H4 (cell line): ENCODE measurements at places on chromosomes 7 and 10.

- DNase-seq, result no peak
Measured at GRCh38 chr7:90777041-90777440, 180.9 kb downstream of the CDK14 start.

DNA sequence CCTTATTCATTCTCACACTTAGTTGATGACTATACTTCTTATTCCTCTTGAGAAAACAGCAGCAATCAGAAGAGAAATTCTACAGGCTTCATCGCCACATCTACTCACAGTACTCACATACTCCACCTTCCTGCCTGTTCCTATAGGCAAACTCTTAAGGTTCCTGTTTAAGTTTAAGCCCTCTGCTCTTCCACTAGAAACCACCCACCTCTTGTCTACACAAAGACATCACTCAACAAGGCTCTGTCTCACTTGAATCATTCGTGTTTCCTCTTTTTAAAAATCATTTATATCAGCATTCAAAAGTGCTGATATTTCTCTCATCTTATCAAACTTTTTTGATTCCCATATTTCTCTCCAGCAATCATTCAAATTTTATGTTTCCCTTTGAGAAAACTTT is 85.5 kb upstream of the ADO start:
- DNase-seq, result no peak

DNA sequence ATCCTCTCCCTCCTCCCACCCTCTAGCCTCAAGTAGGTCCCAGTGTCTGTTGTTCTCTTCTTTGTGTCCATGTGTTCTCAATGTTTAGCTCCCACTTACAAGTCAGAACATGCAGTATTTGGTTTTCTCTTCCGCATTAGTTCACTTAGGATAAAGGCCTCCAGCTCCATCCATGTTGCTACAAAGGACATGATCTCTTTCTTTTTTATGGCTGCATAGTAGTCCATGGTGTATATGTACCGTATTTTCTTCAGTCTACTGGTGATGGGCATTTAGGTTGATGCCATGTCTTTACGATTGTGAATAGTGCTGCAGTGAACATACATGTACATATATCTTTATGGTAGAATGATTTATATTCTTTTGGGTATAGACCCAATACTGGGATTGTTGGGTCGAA is 1.6 kb upstream of the GOT1 start:
- no peak for DNase-seq

- no peak for DNase-seq
Measured at GRCh38 chr10:93440591-93441091, 41.5 kb downstream of the MYOF start.

- no peak for DNase-seq
Measured at GRCh38 chr7:3259711-3260400, 41.2 kb upstream of the SDK1 start.

GRCh38 chr7:155293721-155294510 is 3.8 kb upstream of the INSIG1 start:
- DNase-seq, result no peak

DNA sequence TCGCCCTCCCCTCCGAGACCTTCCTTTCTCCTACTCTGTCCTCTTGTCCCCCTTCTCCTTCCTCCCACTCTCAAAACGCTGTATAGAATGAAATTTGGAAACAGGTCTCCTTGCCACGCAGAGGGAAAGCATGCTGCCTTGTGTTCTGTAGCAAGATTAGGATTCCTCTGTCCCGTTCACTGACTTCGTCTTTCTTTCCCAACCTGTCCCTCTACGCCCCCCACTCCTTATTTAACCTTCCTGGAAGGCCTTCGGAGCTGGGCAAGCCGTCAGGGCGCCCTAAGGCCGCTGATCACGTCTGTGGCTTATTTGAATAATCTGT is 1.3 kb downstream of the HOXA9 start:
- no peak for DNase-seq

- DNase-seq, result no peak
Measured at GRCh38 chr7:4030346-4030950, 651.6 kb upstream of the FOXK1 start.

GRCh38 chr7:150982351-150982750 is 4.2 kb upstream of the KCNH2 start:
- no peak for DNase-seq

GRCh38 chr7:91835826-91836368 is 44.6 kb downstream of the MTERF1 start:
- no peak for DNase-seq

DNA sequence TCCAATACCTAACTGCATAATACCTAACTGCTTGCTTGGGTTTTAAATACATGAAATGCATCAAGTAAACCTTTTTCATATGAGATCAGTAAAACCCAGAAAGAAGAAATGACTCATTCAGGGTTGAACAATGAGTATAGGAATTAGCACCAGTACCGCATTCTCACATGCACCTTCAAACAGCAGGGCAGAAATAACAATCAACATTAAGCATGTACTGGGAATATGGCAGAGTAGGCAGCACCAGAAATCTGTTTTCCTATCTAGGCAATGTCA is 850.3 kb upstream of the SORCS1 start:
- no peak for DNase-seq

DNA sequence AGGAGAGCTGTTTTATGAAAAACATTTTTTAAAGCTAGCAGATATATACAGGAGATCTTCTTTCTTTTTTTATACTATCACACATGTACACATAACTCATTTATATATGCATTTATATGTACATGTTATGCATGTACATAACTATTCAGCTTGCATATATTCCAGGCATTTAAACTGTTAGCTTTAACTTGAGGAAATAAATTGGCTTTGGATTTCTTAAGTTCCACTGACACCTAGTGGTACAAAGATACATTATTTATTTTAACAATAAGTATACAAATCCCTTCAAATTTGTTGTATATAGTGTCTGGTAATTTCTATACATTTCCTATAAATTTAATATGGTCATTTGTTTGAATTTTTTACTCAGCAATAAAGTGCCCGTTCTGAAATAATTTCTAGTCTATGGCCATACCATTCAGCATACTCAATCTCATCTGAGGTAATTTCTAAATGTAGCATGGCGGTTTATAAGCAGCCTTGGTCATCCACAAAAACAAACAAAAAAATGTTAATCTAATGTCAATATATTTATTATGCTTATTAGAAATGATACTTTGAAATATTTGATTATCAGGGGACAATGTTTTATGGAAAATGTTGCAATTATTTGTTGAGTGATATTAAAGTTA is 11.6 kb downstream of the ZDHHC6 start:
- DNase-seq, result peak; percentile 34

DNA sequence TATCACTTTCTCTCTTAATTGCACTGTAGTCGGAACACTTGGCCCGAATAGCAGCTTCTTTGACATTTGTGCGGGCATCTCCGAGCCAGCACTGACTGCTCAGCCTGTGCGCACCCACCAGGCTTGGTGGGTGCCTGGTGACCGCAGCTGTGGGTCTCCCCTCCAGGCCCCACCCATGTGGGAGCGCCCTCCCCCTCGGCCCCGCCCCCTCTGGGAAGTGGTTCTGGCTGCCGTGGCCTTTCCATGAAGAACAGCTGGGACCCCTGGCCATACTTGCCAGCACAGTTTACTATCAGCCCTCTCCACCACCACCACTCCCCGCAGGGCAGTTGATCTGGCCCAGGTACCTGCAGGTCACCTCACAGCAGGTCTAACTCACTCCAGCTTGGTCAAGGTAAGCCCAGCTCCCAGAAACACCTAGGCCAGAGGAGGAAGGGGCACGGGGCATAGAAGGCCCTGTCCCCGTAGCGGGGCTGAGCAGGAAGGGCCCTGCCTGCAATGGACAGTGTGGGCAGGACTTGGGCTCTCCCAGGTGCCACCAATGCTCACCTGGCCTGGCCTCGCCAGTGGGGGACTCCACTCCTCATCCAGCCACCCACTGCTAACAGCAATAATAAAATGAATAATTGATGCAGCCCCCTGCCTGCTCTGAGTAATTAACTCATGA is 5.8 kb downstream of the RASGEF1A start:
- peak; percentile 2 for DNase-seq

DNA sequence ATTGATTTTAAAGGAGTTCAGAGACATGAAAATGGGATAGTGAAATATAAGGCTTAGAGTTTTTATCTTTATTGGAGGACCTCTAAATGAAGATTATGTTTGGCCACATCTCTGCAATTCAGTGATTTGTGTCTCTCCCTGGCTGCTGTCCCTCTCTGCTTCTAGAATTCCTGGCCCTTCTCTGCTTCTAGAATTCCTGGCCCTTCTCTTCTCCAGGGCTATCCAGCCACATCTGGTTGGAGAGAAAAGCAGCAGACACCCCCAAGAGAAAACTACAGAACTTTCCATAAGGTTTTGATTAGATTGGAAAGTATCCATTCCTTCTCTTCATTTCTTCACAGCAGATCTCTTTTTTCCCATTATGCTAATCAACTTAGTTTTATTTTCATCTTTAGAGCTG is 135.5 kb downstream of the NPY start:
- no peak for DNase-seq

DNA sequence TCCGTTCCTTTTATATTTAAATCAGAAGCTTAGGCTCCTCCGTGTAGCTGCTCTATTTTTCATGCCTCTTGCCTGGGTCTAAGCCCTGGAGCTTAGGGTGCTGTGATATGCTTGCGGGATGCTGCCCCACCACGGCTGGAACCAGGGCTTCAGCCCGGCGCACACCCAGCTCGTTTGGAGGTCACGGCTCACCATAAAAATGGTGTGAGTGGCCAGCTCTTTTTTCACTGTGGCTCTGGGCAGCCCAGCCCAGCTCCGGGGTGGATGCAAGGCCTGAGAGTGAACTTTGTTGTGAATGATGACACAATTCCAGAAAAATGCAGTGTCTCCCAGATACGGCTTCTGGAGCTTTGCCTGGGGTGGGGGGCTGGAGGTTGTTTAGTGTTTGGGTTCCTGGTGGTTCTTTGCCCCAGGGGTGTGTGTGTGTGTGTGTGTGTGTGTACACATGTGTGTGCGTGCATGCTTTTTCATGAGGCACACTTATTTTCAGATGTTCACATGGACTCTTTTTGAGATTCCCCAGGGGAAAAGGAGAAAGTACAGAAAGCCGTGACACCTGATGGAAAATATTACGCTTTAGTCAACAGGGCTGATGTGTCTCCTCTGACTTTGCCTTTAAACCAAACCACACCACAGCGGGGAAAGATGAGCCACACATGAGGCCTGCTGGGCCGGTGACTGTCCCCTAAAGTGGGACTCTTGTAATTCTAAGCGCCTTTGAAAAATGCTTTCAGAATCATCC is 46.2 kb downstream of the GRK5 start:
- peak; percentile 87 for DNase-seq

- no peak for DNase-seq
Measured at GRCh38 chr10:22704471-22704911, 9.9 kb downstream of the PIP4K2A start.

DNA sequence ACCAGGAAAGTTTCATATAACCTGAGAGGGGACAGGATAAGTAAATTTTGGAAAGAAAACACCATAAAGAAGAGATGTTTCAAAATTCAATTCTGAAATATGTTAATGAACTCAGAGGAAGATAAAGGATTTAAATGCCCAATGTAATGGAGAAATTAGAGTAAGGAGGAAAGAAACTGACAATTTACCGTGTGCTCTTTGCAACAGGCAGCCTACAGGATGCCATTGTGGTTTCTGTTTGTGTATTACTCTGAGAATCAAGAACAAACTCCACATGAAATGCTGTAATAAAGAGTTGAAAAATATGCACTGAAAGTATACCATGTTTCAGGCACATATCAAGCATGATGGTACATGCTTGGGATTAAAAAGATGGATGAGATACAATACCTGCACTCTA is 44.8 kb upstream of the GLCCI1 start:
- DNase-seq, result no peak

DNA sequence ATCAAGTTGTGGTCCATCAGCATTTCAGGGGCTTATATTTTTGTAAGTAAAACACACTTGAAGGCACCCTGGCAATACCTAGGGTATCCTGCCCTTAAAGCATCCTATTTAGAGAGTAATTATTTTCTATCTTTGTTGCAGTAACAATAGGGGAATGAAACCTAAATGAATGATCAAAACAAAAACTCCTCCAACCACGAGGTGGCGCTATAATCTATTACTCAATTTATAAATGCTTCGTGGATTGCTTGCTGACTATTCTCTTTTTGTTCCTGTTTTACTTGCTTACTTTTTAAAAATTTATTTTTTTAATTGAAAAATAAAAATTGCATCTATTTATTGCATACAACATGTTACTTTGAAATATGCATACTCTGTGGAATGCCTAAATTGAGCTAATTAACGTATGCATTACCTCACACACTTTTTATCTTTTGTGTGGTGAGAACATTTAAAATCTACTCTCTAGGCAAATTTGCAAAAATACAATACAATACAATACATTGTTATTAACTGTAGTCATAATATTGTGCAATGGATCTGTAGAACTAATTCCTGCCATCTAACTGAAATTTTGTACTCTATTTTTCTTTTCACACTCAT is 147.7 kb upstream of the BMPER start:
- DNase-seq, result peak; percentile 45
